SK-MEL-5 (cell line): ENCODE measurements at places on chromosomes 4 and X.

- no peak for DNase-seq
Observed at GRCh38 chr4:89298155-89298554, 9.4 kb downstream of the GPRIN3 start.

- no peak for DNase-seq
Observed at GRCh38 chrX:98459669-98460068, 1576.0 kb downstream of the RPA4 start.

DNA sequence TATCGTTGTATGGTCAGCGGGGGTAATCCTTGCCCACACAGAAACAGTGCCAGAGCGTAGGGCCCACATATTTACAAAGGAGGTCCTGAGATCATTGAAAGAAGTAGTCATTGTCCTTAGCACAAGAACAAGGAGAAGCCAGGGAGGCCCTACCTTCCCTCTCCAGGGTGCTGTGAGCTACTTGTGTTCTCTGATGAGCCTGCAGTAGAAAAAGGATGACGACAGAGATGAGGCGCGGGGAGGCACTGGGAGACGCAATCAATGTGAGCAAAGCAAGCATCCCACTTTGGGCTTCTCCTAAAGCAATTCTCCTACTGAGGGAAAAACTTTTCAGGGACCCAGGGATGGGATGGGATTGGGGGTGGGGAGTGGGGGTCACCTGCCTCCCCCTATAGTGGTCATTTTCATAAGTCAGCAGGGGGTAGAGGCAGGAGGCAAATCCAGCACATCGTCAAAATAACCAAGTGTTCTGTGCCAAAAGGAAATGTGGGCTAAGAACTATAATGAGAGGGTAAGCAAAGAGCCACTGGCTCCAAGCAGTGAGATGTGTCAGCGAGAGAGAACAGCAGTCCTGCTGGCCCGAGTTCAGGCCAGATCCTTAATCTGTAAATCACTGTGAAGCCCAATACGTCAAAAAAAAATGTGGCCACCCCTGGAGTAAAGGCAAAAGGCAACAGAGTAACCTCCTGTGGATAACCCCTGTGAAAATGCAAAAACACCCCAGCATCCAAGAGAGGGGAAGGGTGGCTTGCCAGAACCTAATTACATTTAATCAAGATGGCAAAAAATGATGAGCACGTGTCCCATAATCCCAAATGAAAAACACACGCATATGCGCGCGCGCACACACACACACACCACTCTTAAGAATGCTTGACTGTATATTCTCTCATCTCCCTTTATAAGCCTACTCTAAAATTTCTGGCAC, 136.6 kb upstream of the HHIP start:
- no peak for DNase-seq

GRCh38 chrX:40197071-40197470, 99.3 kb upstream of the BCOR start:
- DNase-seq, result no peak

DNA sequence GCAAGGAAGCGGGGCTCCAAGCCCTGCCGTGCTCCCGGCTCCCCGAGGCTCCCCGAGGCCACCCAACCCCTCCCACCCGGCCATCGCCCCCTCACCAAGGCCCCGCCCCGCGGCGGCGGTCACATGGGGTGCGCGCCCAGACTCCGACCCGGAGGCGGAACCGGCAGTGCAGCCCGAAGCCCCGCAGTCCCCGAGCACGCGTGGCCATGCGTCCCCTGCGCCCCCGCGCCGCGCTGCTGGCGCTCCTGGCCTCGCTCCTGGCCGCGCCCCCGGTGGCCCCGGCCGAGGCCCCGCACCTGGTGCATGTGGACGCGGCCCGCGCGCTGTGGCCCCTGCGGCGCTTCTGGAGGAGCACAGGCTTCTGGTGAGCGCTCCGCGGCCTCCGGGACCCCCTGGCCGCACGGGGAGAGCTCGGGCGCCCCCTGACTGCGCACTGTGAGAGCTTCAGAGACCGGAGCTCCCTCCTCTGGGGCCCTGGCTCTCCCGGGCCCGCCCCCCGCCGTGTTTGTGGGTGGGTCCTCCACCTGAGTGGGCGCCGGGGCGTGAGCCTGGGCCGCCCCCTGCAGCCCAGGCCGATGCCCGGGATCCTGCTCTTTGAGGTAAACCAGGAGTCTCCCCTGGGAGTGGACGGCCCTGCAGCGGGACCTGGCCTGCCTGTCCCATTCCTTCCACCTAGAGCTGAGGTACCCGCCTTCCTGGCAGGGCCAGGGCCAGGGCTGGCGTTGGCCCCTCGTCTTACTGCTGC, at the start of gene IDUA:
TSS of gene IDUA (plus strand) at position 166 of the 745 bp plus-strand sequence. CDS start at position 207, 41 bp downstream.
- DNase-seq, result peak; percentile 71

GRCh38 chrX:136159611-136160025, 12.3 kb downstream of the FHL1 start:
- DNase-seq, result no peak

DNA sequence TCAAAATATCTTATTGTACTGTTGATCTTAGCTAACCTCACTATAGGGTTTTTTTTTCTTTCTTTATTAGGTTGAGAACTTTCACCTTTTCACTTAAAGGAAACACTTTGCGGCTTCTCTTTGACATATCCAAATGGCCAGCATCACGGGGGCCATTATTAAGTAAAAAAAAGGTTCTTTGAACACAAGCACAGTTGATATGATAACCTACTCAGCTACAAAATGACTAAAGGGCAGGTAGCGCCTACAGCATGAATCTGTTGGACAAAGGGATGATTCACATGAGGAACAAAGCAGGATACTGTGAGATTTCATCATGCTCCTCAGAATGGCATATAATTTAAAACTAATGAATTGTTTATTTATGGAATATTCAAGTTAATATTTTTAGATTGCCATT, 119.6 kb downstream of the CCSER1 start:
- DNase-seq, result peak; percentile 97

- no peak for DNase-seq
Observed at GRCh38 chr4:153684182-153684970, at the start of gene TLR2. Gene TLR2, plus strand, starts transcription at chr4:153684280. Its CDS starts 18,628 bp downstream, at chr4:153702908.

DNA sequence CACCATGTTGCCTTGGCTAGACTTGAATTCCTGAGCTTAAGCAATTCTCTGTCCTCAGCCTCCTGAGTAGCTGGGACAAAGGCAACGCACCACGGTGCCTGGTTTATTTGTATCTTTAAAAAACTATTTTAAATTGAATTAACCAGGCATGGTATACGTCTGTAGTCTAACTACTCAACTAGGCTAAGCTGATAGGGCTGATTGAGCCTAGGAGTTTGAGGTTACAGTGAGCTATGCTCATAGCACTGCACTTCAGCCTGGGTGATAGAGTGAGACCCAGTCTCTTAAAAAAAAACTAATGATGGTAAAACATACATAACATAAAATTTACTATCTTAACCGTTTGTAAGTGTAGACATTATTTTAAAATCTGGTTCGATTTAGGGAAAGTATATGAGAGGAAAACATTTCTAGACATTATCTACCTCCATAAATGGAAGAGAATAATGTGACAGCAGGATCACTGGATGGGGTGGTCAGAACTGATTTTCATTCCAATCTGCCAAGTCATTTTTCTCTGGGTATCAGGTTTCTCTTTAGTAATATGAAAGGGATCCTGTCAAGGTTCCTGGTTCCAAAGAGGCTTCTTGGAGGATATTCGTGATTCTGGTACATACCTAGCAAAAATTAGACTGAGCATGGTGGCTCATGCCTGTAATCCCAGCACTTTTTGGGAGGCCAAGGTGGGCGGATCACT, 8.7 kb upstream of the ITGB1BP2 start:
- no peak for DNase-seq

DNA sequence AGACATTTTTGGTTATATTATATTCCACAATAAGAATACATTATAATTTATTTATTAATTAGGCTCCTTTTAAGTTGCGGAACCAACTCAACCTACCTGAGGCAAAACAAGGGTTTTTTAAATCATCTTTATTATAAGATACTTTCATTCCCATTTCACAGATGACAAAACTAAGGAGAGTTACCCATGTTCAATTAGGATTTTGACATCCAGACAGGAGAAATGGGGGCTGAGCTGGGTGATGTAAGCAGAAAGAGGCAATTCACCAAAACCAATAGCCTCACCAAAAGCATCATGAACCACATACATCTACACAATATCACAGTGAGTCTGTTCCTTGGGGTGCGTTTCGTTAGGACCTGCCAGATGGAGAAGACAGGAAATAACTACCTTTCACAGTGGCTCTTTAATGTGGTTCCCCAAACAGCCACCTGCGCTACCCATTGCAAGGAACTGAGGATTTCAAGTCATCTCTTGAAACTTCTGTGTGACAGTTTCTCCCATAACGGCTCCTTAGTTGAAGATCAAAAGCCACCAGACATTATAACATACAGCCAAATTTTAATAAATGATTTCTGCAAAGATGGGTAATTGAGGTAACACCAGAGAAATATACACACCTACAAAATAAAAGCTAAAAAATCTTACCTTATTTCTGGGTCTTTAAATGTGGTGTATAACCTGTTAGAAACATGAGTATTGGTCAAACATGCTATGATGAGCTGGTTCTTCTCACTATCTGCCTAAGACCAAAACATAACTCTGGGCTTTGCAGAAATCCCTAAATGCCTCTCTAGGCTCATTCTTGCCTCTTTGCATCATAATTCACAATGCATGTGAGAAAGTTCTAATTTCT, 190.6 kb upstream of the LEF1 start:
- no peak for DNase-seq

- no peak for DNase-seq
Observed at GRCh38 chr4:182896421-182896820, 20.8 kb downstream of the DCTD start.

GRCh38 chrX:43224496-43224895, 431.6 kb upstream of the MAOA start:
- DNase-seq, result no peak

GRCh38 chr4:158710814-158711213, 12.4 kb downstream of the PPID start:
- peak; percentile 43 for DNase-seq

- DNase-seq, result no peak
Observed at GRCh38 chrX:13277539-13277938, 42.3 kb downstream of the ATXN3L start.

DNA sequence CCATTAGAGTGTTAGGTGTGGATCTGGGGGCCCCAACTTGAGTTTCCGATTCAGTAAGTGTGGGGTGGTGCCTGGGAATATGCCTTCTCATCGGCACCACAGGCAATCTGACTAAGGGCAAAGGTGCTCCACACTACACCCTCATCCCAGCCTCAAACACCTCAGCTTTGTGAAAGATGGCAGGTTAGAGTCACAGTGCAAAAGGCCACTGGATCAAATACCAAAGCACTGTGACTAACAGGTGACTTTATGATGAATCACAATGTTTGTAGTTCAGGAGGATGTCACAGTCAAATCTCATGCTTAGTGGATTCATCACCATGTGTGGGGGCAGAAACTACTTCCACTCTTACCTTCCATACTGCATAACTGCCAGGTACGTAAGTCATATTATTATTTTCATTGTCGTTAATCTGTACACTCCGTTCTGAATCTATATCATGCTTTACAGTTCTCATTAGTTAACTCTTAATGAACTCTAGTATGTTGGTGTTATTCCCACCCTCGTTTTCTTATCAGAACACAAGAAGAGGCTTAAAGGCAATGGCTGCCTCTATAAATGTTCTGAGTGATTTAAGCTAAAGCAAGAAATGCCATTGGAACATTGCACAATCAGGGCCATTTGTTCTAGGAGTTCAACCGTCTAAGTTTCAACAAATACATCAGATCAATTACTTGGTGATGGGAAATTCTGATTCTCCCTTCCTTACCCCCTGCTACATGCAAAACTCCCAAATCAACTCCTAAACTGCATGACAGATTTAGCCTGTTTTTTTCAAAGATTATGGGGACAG, 50.2 kb downstream of the PRKG2 start:
- no peak for DNase-seq

DNA sequence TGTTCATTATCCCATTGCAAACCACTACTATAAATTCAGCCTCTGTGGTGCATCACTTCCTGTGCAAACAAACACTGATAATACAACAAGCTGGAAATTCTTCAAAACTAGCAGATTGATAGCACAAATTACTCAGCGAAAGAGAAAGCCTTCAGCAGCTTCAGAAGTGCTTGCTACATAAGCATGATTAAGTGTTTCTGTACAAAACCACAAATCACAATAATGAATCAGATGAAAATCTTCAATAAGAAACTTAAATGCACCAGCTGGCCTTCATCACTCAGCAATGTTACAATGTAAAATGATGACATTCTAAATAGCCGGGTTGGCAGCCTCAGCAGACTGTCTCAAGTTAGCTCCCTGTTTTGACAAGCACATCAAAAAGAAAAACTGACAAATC, 262.2 kb downstream of the SPOCK3 start:
- no peak for DNase-seq

- no peak for DNase-seq
Observed at GRCh38 chr4:131044368-131044767, 1948.4 kb downstream of the C4orf33 start.

- DNase-seq, result no peak
Observed at GRCh38 chr4:85476381-85476780, 1.4 kb downstream of the ARHGAP24 start.

DNA sequence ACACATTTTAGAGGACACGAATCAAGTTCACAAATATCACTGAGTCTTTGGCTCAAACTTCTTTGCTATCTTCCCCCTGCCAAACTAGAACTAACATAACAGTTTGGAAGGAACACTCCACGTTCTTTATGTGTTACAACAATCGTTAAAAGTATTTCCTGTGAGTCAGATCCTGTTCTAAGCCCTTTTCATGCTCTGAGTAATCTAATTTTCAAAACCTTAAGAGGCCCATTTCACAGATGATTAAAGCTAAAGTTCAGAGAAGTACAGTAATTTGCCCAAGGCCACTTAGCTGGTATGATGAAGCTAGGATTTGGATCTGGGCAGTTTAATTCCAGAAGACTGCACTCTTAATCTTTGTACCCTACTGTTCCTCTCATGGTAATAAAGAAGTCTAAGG, 854.4 kb upstream of the INTU start:
- no peak for DNase-seq

DNA sequence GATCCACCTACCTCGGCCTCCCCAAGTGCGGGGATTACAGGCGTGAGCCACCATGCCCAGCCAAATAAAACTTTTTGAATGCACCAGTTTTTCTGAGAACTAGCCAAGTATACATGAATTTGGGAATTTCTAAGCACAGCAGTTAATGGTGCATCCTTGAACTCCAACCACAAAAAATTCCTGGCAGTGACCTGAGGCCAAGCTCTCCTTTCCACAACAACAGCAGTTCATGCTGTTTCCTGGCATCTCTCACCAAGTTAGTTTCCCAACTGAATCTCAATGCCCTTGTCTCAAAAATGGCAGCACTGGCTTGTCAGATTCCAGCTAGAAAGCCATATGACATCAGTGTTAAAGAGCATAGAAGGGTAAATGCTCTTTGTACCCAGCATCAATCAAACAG, 15.9 kb upstream of the XKRX start:
- no peak for DNase-seq

DNA sequence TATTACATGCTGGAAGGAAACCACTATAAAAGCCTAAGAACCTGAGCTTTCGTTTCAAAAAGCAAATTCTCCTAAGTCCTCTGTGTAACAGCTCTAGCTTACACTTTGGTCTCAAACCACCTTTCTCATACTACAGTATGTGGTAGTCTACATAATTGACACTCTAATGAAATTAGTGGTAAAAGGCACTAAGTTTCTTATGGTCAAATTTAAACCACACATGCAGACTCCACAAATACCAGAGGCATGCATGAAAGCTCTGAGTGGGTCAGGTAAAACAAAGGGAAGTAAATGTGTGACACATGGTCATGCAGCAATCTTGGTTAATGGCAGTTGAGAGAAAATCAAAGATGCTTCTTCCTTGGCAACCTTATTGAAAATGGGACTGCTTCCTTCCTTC, 187.8 kb downstream of the CCNG2 start:
- DNase-seq, result no peak
